ENCODE measurements at places on chromosomes 3 and 15. TPM values are rescaled to one million over a fixed set of nuclear protein-coding genes. Genes with fewer than 3 reads are reported as not detected.

ARHGEF3 gene
- polyA plus RNA-seq = 103 TPM

ZNF660 gene
- not detected for polyA plus RNA-seq

CLDN18 gene
- polyA plus RNA-seq = not detected

RGMA gene
- polyA plus RNA-seq = not detected

LTK gene
- polyA plus RNA-seq = 0.17 TPM

TM4SF18 gene
- not detected for polyA plus RNA-seq

THRB gene
- not detected for polyA plus RNA-seq

CLDN11 gene
- polyA plus RNA-seq = not detected

PCOLCE2 gene
- not detected for polyA plus RNA-seq

CSPG5 gene
- polyA plus RNA-seq = not detected

FBXL22 gene
- polyA plus RNA-seq = 0.45 TPM

CX3CR1 gene
- 1.8 TPM for polyA plus RNA-seq

SLC35G2 gene
- polyA plus RNA-seq = 0.06 TPM

CCR9 gene
- polyA plus RNA-seq = 11.4 TPM

Measured in CD4-positive, CD25-positive, alpha-beta regulatory T cell (primary cell).